H54 (cell line): ENCODE measurements at places on chromosomes 5 and 9.
A peak's percentile ranks its signal among the peaks of the same experiment; 100 is the strongest.

DNA sequence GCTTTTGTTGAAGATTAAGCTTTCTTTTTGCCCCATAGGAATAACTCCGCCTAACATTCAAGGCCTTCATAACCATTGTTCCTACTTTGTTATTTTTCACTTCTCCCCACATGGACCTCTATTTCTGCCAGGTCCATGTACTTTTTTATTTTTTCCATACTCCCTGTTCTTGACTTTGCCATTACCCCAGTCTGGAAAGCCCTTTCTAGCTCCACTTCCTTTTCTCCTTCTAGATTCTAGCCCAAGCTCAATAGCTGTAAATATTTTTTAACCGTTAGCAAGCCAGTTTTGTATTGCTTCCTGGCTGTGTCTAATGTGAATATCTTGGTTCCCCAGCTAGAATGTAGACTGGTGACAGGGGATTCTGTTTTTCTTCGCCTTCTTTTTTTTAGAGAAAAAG lies 26.1 kb downstream of the NCBP1 start:
- DNase-seq = no peak

DNA sequence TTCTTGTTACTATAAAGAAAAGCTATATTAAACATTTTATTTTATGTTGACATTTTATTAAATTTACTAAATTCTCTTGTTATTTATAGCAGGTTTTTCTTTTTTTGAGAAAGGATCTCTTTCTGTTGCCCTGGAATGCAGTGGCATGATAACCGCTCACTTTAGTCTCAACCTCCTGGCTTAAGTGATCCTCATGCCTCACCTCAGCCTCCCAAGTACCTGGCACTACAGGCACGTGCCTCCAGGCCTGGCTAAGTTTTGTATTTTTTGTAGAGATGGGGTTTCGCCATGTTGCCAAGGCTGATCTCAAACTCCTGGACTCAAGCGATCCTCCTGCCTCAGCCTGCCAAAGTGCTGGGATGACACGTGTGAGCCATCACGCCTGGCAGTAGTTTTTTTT lies 280.2 kb upstream of the C9orf72 start:
- no peak for DNase-seq

GRCh38 chr5:9920697-9921096 lies 290.5 kb upstream of the TAS2R1 start:
- no peak for DNase-seq

DNA sequence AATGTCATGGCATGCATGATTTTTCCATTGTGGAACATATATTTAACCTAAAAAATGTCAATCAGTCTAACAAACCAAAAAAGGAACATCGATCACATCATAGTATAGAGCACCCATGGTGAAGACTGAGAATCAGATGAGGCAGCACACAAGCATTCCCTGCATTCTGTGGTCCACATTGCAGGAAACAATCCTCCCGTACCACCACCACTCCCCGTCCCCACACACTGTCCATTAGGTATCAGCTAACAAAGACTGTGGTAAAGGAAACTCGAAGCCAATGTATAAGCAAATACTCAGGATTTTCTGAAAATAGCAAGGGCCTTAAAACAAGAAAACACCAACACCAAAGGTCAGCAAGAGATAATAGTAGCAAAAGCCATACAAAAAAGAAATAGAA lies 1104.4 kb upstream of the SEMA6A start:
- DNase-seq = no peak

DNA sequence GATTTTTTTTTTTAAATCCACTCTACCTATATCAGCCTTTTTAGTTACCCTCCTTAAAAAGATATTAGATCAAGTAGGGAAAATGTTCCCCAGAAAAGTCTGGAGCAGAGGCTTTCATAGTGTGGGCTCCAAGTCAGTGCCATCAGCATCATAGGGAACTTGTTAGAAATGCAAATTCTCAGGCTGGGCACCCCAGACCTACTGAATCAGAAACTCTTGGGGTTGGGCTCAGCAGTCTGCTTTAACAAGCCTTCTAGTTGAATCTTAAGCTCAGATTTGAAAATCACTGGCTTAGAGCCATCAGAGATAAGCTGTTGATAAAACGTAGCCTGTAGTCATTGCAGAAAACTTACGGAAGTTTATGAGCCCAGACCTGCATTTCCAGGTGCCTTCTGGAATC lies 140.1 kb downstream of the TMEM38B start:
- DNase-seq = no peak

DNA sequence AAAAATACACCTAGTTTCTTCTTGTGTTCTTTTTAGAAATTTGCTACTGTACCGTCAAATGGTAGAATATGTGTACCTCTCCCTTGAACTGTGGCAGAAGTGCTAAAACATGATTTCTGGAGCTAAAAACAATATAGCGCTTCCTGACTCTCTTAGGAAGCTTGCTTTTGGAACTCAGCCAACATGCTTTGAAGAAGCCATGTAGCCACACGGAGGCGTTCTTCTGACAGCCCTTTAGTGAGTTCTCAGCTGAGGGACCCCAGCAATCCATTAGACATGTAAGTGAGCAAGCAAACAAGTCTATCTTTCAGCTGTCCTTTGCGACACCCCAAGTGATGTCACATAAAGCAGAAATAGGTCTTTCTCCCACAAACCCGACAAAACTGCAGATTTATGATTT lies 917.0 kb downstream of the CDH9 start:
- no peak for DNase-seq

DNA sequence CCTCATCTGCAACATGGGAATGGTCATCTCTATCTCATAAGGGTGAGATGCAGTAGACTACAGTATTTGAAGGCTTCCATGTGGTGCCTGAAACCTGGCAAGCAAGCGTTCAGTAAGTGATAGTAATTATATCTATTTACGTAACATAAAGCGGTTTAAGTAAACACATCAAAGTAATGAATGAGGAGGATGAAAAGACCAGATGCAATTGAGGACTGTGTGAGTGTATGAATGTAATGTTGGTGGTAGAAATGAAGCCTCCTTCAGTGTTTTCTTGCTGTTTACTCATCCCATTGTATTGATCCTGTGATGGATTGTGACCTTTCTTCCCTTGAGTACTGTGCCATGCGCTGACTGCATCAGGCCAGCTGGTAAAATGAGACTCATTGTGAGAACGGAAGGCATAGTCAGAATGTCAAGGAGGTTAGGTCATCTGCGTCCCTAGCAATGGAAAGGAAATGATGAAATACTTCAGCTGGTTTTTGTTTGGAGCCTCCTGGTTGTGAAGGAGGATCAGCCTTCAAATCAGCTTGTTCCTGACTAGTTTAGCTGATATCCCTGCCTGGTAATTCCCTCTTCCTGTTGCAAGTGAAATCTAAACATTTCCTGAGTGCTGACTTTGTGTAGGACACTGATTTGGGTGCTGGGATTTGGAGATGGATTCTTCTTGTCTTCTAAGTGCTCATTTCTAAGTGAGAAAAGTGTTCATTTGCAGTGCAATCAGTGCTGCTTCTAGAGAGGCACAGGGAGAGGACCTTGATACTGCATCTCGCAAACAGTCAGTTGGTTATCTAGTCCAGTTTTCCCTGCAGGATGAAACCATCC lies 35.6 kb downstream of the TNFSF8 start:
- DNase-seq = peak; percentile 83

DNA sequence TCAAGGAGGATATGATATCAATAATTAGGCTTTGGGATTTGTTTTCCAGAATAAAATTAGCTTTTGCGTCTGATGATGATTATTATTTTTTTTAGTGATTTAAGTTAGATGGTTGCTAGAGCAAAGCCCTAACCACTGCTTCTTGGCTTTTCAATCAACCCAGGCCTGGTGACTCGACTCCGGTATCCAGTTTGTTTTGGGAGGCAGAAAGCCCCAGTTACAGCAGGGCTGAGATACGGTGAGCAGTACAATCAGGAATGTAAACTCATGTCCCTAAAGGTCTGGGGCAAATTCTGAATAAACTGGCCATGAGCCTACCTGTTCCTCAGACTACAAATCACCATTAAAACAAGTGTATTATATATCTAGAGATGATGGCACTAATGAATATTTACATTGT lies 24.4 kb upstream of the CYFIP2 start:
- no peak for DNase-seq
